Activated gamma-delta T cell treated with Interleukin-2 at 50 U/mL for 16 hours (primary cell): ENCODE measurements at places on chromosomes 1 and 21.

GRCh38 chr1:96487394-96487793, 234.2 kb upstream of the PTBP2 start:
- no peak for DNase-seq

GRCh38 chr1:44826375-44827196, 16.5 kb downstream of the PTCH2 start:
- DNase-seq, result no peak

DNA sequence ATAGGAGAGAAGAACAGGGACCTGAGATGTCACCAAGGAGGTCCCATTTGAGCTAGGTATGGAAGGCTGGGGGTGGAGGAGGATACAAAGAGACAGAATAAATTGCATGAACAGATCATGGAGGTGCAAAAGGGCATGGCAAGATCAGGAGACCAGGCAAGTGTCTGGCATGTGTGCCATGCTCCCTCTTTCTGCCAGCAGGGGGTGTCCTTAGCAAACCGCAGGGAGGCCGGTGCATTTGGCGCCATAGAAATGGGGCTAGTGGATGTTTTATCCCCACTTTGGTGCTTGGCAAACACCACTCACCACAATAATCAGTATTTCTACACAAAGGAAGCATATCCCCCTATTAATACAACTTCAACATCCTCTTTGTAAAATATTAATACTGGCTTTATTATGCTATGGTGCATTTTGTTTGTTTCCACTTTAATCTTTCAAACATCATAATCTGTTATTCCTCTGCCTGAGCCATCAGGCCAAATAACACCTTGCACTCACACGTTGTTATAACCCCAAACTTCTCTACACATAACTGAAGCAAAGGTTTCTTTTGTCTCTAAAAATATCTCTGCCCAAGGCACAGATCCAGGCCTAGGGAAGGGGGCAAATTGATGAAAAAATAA, 25.9 kb downstream of the S100A6 start:
- DNase-seq, result peak; percentile 64

DNA sequence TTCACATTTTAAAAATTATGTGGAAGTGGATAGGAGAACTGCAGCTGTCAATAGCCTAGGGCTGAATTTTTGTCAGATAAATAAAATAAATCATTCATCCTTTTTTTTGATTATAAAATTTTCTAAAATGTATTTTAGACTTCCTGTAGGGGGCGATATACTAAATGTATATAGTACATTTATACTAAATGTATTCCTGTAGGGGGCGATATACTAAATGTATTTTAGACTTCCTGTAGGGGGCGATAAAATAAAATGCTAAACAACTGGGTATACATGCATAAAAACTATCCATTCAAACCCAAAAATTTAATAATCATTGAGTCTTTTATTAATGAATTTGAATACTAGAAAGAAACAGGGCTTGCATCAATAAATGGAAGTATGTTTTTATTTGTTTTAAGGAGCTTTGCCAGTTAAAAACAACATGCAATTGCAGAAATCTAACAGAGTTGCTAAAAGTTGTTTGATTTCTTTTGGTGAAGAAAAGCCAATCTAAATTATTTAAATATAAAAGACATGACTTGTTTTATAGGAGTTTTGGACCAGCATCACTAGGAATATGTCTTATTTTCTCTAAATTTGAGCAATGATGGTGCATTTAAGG, 31.4 kb downstream of the CLCA1 start:
- no peak for DNase-seq

DNA sequence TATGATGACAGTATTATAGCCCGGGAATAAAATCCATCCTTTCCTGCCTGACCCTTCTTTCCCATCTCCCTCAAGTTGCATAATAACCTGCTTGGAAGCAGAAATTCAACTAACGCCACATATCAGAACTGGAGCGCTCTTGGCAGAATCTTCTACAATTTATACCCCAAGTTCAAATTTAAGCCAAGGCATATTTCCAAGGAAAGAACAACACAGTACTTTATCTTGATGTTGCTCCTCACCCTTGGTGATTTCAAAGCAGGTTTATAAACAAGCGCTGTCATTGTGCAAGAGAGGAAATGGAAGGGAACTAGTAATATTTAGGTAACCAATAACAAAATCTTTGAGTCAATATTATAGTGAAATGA, 38.0 kb upstream of the PTGFRN start:
- no peak for DNase-seq

DNA sequence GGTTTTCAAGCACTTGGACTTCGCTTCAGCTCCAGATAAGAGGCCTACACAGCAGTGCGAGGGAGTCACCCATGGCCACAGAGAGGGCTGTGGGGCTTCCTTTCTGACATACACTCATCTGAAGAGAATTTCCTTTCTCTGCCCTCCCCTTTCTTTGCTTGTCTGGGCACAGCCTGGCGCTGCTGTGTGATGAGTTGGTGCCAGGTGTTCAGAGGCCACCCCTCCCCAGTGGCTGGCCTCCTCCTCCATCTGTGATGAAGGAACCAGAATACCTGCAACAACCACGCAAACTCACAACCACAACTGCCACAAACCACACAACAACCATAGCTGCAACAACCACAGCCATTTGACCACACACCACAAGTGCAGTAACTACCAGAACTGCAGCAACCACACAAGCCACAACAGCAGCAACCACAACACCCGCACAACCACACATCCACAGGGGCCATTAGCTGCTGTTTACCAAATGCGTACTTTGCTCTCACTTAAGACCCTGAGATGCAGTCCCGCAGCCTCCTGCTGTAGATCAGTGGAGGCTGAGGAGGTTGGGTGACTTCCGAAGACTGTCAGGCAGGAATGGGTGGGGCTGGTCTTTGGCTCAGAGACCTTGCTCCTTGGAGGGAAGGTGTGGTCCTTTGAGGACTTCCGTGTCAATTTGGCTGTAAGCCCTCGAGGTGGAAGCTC, 71.1 kb downstream of the IER5 start:
- peak; percentile 31 for DNase-seq

- no peak for DNase-seq
Measured at GRCh38 chr1:42335809-42336518, 929 bp upstream of the FOXJ3 start.

DNA sequence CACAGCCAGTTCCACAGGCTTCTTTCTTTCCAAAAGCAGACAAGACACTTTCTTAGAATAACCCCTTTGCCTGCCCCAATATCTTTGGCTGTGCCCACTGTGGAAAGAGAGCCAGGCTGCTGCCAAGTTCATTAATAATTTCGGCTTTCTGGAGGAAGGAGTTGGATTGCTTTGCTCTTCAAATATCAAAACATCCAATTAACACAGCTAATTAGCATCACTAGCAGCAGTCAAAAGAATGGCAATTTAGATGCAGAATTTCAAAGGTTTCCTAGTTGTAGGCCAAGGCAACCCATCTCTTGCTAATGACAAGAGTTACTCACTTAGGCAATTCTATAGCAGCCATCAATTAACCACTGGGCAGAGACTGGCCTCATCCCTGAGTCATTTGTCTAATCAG, 91.0 kb upstream of the SPATA6 start:
- no peak for DNase-seq

- DNase-seq, result peak; percentile 34
Measured at GRCh38 chr1:235513495-235514366, 9.5 kb upstream of the B3GALNT2 start.

DNA sequence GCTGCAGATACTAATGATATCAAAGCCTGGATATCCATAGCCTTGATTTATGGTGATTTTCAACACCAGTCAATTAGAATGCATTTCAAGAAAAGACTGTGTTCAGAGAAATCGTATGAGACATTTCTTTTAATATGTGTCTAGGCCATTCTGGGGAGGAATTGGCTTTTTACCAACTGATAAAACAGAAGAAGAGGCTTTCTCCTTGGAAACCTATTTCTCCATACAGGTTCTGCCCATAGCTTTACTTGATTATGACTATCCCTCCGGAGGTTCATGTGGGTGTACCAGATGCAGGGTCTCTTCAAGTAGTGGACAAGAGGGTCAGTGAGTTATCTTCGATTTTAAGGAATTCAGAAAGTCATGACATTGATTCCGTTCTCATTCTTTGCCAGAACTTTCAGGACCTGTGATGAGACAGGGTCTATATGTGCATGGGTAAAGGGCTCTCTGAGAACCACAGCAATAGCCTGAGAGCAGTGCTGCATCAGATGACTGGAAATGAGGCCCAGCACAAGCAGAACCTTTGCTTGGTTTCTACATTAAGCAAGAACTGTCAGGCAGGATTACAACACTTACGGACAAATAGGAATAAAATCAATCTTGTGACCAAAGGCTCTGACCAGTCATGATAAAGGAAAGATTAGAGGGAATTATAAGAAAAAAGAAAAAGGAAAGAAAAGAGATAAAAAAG, 263.7 kb upstream of the SGIP1 start:
- DNase-seq, result no peak

DNA sequence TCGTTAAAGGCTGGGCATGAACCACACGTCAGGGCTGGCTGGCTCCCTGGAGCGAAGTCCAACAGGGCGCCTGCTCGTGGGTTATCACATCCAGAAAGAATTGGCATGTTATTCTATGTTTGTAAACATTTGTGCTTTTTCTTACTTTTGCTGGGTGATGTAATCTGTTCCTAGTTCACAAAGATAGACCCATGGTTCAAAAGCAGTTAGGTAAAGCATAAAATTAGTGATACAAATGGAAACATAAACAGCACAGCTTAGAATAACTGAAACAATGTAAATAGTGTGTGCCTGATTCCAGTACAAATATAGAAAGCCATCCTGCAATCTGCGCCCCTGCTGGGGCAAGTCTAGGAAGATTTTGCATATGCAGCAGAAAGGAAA, 184.0 kb upstream of the C1orf174 start:
- DNase-seq, result no peak

DNA sequence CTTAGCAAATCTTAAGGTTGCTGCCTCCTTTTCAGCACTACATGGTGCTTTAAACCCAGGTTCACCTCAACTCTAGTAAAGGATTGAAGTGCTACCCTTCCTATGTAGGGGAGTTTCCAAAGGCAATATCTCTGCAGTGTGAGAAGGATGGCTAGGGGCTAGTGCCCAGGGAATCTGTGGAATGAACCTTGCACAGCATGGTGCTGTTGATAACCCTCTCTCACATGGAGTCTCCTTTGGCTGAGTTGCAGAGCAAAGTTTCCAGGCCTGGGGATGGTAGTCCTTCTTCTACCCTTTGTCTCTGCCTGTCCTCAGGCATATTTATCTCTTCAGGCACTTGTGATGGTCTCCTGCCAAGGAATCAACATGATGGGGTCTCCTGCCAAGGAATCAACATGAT, 59.4 kb downstream of the AXDND1 start:
- DNase-seq, result no peak

DNA sequence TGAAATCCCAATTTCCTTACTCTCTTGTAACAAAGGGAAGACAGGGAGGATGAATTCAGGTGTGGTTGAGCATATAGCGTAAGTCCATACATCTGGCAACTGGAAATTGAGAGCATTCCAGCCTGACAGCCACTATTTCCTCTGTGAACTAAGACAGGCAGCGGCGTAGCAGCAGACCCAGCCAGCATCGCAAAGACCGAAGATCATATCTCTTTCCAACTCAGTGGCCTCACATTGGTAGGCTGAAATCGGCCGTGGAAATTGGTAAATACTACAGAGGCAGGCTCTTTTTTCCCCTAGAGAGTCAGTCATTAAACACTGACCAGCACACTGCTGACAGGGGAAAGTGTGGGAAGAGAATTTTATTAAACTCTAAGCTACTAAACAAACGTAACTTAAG, 43.4 kb downstream of the TARBP1 start:
- DNase-seq, result no peak

- DNase-seq, result peak; percentile 66
Measured at GRCh38 chr1:2585318-2586092, 1.1 kb upstream of the PRXL2B start.

DNA sequence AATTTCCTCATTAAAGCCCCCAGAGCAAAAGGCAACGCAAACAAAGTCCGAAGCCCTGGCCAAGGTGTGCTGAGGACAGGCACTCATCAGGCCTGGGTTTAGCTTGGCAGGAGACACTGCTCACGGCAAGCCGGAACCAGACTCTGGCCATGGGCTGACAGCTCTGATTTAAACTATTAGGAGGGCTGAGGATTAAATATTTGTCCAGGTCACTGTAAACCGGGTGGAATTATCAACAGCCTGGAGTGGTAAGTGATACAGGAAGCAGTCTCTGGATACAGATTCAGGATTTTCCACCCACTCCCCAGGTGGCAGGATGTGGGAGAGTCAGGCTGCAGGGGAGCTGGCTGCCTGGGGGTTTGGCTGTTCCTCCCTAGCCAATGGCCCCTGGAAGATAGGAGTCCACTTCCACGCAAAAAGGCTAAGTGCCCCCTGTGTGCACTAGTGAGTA, 42.4 kb downstream of the SLC66A1 start:
- DNase-seq, result no peak

- no peak for DNase-seq
Measured at GRCh38 chr1:200345520-200345919, 64.3 kb downstream of the ZNF281 start.

DNA sequence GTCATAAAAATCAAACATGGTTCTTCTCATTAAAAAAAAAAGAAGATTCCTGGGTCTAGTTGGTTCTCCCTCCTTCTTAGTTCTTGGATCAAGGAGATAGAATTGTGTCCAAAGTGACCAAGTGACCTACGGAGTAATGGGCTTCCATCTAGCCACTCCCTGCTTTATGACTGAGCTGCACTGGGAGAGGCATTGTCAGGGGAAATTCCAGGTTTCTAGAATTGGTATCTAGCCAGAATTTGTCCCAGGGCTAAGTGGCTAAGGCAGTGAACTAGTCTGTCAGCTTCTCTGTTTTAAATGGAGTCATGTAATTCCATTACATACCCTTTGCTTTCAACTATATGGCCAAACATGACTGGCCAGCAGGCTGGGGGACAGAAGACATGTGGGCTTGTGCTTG, 40.1 kb upstream of the ERG start:
- DNase-seq, result no peak

- DNase-seq, result no peak
Measured at GRCh38 chr1:205229916-205230700, 2.4 kb downstream of the TMCC2 start.

DNA sequence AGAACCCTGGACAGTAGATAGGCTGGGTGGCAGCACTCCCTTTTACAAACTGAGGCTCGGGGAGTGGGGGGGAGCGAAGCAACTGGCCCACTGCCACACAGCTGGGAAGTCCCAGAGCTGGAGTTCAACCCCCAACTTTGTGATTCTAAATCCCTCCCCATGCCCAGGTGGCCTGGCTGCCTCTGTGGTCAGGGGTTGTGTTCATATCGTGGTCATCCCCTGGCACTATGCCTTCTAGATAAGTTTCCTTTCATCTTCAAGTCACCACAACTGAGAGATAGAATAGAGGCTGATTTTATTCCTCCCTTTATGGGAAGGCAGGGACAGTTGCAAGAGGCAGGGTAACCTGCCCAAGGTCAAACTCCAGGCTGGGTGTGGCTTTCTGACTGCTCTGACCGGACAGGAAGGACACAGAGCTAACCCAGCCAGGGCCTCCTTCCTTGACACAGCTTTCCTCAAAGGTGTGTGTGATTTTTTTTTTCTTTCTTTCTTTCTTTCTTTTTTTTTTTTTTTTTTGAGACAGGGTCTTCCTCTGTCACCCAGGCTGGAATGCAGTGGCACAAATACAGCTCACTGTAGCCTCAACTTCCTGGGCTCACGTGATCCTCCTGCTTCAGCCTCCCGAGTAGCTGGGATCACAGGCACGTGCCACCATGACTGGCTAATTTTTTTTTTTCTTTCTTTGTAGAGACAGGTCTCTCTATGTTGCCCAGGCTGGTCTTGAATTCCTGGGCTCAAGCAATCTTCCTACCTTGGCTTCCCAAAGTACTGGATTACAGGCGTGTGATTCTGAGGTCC, 18.4 kb upstream of the TNFRSF1B start:
- no peak for DNase-seq

- DNase-seq, result no peak
Measured at GRCh38 chr1:81717230-81717629, 83.5 kb upstream of the ADGRL2 start.
